Transverse colon (tissue), 4 donors: ENCODE measurements at places on chromosomes 2 and 18.

- H3K4me1 ChIP-seq: peaks cover 5% of the 10 kb centered on the region
- DNase-seq: no peak
- H3K36me3 ChIP-seq: no peaks in the 10 kb centered on the region
- no peak overlapping the region for H3K4me3 ChIP-seq
Observed at GRCh38 chr2:240957656-240958365, 40.6 kb upstream of the SNED1 start.

DNA sequence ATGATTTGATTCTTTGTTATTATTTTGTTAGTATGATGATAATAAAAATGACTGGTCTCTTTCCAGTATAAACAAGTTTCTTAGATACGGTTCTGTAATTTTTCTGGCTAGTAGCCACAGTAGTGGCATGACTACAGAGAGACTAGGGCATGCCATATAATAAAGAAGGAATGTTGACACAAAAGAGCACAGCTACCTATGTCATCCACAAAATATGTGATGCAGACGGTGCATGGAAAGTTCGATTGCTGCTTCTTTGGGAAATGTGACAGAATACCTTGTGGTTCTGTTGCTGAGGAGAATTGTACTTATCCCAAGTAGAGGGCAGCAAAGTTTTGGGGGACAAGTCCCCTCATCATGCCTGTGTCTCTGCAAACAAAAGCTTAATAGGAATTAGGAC is 26.1 kb upstream of the SETBP1 start:
- H3K4me1 ChIP-seq: peaks cover 4% of the 10 kb centered on the region
- no peak overlapping the region for H3K4me3 ChIP-seq
- no peak overlapping the region for H3K27ac ChIP-seq
- no peaks in the 10 kb centered on the region for H3K36me3 ChIP-seq

DNA sequence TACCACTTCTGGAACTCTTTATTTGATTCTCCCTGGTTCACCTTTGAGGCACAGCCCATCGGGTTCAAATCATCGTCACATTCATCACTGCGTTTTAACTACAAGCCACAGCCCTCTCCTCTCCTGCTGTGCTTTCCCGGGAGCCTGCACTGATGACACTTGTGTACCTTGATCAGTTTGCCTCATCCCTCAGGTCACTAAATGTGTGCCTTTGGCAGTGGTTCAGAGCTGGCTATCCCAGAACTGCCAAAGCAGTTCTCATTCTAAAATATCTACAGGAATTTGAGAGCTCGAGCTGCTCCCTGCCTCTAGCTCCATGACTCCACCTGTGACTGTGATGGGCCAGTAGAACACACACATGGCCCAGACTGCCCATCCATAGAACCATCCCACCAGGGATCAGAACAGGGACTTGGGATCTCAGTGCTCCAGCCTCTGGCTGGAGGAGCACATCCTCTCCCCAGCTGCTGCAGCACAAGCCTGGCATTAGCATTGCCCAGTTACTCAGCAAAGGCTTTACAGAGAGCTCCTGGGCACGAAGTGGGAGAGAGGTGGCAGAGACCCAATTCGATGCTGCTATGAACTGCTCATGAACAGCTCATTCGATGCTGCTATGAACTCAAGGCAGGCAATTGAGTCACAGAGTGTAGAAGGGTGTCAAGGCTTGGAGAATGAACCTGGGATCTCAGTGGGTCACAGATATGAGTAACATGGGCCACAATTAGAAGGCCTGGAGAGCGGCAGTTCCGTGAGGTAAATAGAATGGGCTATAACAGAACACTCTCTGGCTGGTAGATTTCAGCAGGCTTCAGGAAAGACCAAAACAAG is 41.9 kb downstream of the EVA1A start:
- H3K27ac ChIP-seq: no peak overlapping the region
- H3K4me1 ChIP-seq: no peaks in the 10 kb centered on the region
- no peak overlapping the region for H3K4me3 ChIP-seq
- no peaks in the 10 kb centered on the region for H3K27me3 ChIP-seq
- DNase-seq: no peak
- H3K36me3 ChIP-seq: no peaks in the 10 kb centered on the region

- H3K36me3 ChIP-seq: no peaks in the 10 kb centered on the region
- no peak overlapping the region for H3K4me3 ChIP-seq
- no peak overlapping the region for H3K27ac ChIP-seq
Observed at GRCh38 chr2:129879614-129880180, 99.8 kb upstream of the RAB6C start.

- H3K36me3 ChIP-seq: no peaks in the 10 kb centered on the region
- H3K4me3 ChIP-seq: no peak overlapping the region
- H3K4me1 ChIP-seq: peaks cover 3% of the 10 kb centered on the region
- no peak overlapping the region for H3K27ac ChIP-seq
- no peak for DNase-seq
Observed at GRCh38 chr2:223068071-223068470, 16.1 kb downstream of the KCNE4 start.

- no peaks in the 10 kb centered on the region for H3K4me1 ChIP-seq
- no peak for DNase-seq
- H3K27me3 ChIP-seq: no peaks in the 10 kb centered on the region
- no peak overlapping the region for H3K4me3 ChIP-seq
Observed at GRCh38 chr2:63436488-63436887, 151.8 kb downstream of the WDPCP start.

GRCh38 chr2:241946306-241947003 is 76.9 kb downstream of the RTP5 start:
- peaks cover 7% of the 10 kb centered on the region for H3K4me1 ChIP-seq
- no peaks in the 10 kb centered on the region for H3K27me3 ChIP-seq
- H3K36me3 ChIP-seq: no peaks in the 10 kb centered on the region
- no peak overlapping the region for H3K27ac ChIP-seq

DNA sequence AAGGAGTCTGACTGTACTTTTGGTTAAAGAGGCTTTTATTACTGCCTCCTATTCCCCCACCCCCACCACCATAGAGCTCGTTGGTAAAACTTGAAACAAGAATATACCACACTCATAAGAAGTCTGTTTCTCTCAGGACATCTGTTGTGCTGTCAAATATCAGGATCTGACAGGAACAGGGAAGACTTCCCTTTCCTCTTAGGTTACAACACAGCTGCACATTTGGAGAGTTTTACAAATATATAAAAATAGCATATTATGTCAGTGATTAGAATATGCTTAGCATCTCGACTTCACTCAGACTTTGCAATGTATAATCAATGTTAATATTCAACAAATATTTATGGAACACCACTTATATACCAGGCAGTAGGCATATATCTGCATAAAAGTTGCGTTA is 439.6 kb upstream of the REG3G start:
- H3K4me1 ChIP-seq: no peaks in the 10 kb centered on the region
- no peaks in the 10 kb centered on the region for H3K36me3 ChIP-seq
- H3K27ac ChIP-seq: no peak overlapping the region
- no peaks in the 10 kb centered on the region for H3K27me3 ChIP-seq
- H3K4me3 ChIP-seq: no peak overlapping the region

- no peaks in the 10 kb centered on the region for H3K36me3 ChIP-seq
- DNase-seq: peak; percentile 11
- peak overlapping the region; percentile 99 for H3K27ac ChIP-seq
- no peaks in the 10 kb centered on the region for H3K27me3 ChIP-seq
Observed at GRCh38 chr2:64525317-64525613, 1.1 kb downstream of the AFTPH start.

GRCh38 chr2:157245846-157246764 is 11.4 kb upstream of the GALNT5 start:
- H3K4me1 ChIP-seq: peaks cover 18% of the 10 kb centered on the region
- no peaks in the 10 kb centered on the region for H3K36me3 ChIP-seq
- no peak overlapping the region for H3K27ac ChIP-seq
- no peak overlapping the region for H3K4me3 ChIP-seq

DNA sequence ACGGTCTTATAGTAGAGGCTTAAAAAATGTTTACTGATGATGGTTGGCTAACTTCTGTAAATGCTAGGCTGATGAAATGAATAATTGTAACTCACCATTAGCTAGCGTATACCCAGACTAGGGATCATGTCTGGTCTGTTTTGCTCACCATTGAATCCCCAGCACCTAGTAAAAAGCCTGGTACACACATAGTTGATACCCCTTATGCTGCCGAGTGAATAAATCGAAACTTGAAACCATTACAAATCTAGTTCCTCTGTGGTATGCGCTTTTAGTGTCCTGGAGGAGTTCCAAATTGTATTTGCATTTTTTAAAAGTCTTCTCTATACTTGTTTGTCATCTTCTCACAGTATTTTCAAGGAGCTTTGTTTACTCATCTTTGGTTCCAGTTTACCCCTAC is 1.3 kb downstream of the TAF1B start:
- H3K4me3 ChIP-seq: peak overlapping the region; percentile 85
- H3K27ac ChIP-seq: peak overlapping the region; percentile 92
- H3K36me3 ChIP-seq: no peaks in the 10 kb centered on the region
- H3K27me3 ChIP-seq: no peaks in the 10 kb centered on the region
- no peak for DNase-seq
- peaks cover 12% of the 10 kb centered on the region for H3K4me1 ChIP-seq

DNA sequence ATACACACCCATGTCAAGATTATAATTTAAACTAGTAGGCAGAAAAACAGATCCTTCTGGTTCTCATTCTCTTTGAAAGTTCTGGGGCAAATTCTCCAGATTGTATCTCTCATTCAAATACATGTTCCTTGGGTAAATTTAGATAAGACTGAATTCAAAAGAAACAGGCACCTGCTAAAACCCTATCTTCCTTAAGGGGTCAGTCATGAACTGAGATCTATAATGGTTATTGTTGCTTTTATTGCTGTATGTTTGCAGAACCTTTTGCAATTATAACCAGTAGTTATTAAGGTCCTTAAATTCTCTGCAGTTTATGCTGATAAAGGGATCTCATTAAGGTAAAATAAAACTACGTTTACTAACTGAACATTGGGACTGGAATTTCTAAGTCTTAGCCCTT is 83.5 kb downstream of the MYO5B start:
- DNase-seq: no peak
- H3K27ac ChIP-seq: no peak overlapping the region
- peaks cover 4% of the 10 kb centered on the region for H3K4me1 ChIP-seq
- H3K27me3 ChIP-seq: no peaks in the 10 kb centered on the region
- no peaks in the 10 kb centered on the region for H3K36me3 ChIP-seq
- H3K4me3 ChIP-seq: no peak overlapping the region

GRCh38 chr2:24919506-24920097 is 435 bp downstream of the ADCY3 start:
- H3K27ac ChIP-seq: peak overlapping the region; percentile 70
- H3K4me1 ChIP-seq: peaks cover 9% of the 10 kb centered on the region
- H3K36me3 ChIP-seq: no peaks in the 10 kb centered on the region
- DNase-seq: no peak
- peak overlapping the region; percentile 51 for H3K4me3 ChIP-seq

- H3K27me3 ChIP-seq: no peaks in the 10 kb centered on the region
- peak overlapping the region; percentile 93 for H3K27ac ChIP-seq
Observed at GRCh38 chr2:113755835-113756354, 547 bp downstream of the SLC35F5 start.

DNA sequence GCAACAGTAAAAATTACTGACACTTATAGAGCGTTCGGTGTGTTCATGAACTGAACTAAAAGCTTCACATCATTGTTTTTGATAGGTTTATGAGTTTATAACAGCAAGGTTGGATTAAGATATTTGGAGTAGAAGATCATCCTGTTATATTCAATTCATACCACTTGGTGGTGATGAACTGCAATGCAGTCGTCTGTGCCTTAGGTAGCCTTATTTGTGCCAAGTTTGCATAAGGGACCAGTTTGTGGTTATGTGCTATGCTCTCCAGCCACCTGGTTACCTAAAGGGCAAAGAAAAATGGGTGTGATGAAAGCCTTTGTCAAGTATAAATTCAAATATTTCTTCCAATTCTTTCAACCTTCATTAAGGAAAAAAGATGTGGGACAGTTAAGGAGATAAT is 150.9 kb upstream of the KCNH7 start:
- DNase-seq: no peak
- no peaks in the 10 kb centered on the region for H3K4me1 ChIP-seq
- no peak overlapping the region for H3K27ac ChIP-seq
- no peaks in the 10 kb centered on the region for H3K36me3 ChIP-seq
- H3K27me3 ChIP-seq: no peaks in the 10 kb centered on the region
- no peak overlapping the region for H3K4me3 ChIP-seq

GRCh38 chr2:149149007-149149297 is 110.5 kb downstream of the LYPD6B start:
- no peak overlapping the region for H3K4me3 ChIP-seq
- no peaks in the 10 kb centered on the region for H3K36me3 ChIP-seq
- no peaks in the 10 kb centered on the region for H3K4me1 ChIP-seq
- H3K27me3 ChIP-seq: no peaks in the 10 kb centered on the region

GRCh38 chr2:236120141-236120601 is 48.0 kb downstream of the GBX2 start:
- H3K27ac ChIP-seq: no peak overlapping the region
- H3K27me3 ChIP-seq: no peaks in the 10 kb centered on the region
- H3K36me3 ChIP-seq: no peaks in the 10 kb centered on the region
- DNase-seq: no peak
- no peaks in the 10 kb centered on the region for H3K4me1 ChIP-seq
- H3K4me3 ChIP-seq: no peak overlapping the region
